GOT3 (cell line): ENCODE measurements at places on chromosomes 16 and 17.

DNA sequence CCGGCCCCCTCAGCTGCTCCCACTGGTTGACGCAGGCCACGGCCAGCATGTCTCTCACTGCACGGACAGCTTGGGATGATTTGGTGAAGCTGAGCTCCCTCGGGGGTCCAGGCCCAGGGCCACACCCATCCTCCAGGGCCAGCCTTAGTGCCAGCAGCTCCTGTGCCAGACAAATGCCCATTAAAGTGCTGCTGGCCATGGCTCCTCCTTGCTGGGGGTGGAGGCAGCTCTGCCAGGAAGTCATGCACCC is 2.5 kb downstream of the TRIM47 start:
- no peak for DNase-seq

GRCh38 chr17:40779181-40779909 is 3.0 kb downstream of the KRT27 start:
- DNase-seq, result no peak

GRCh38 chr16:68470461-68471150 is 22.3 kb upstream of the SMPD3 start:
- DNase-seq, result no peak

DNA sequence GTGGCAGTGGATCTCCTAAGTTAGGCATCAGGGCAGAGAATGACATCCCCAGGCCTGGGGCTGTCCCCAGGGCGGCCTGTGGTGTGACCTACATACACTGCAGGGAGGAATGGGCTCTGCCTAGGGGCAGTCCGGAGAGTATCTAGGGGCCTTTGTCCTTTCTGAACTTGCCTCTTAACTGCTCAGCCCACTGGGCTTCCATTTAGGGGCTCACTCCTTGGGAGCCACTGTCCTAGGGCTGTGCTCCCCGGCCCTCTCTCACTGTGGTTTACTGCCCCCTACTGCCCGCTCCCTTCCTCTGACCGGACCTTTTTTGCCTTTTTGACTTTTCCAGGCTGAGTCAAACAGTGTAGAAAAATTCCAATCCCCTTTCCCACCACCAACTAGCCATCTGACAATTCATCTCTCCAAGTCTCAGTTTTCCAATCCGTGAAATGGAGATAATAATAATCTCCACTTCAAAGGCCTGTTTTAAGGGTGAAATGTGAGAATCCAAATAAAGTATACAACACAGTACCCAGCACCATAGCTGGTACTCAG is 66.8 kb downstream of the DNAH3 start:
- no peak for DNase-seq

DNA sequence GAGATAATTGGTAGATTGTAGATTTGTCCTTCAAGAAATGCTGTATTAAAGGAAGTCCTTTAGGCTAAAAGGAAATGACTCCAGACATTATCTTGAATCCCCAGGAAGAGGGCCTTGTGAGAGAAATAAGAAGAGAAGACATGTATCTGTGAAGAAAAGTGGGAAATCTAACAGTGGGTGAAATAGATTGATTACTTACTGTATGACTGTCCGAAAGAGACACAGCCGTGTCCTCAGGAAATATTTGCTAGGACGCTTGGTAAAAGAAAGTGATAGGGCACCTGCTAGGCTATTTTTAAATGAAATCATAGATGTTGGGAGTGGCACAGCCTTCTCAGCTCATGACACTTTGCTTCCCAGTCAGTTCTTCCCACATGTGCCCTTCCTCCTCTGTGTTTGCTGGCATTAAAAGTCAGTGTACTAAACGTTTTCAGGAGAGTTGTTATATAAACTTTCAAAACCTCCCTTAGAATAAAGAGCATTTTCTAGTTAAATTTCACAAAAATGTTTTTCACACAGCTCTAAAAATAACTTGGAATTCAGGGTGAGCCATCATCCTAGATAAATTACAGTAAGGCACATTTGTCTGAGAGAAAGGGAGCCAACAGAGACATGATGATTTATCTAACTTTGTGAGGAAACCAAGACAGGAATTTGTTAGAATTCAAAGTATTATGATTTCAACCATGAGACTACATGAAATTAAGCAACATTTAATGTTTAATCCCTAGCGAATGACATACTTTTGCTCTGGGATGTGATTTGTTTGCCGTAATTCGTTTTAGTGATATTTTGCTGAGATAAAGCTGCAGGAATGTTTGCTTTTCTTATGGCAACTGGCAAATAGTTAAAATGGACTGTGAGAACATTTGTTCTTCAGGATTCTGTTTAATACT is 35.0 kb downstream of the DHRS7B start:
- no peak for DNase-seq

DNA sequence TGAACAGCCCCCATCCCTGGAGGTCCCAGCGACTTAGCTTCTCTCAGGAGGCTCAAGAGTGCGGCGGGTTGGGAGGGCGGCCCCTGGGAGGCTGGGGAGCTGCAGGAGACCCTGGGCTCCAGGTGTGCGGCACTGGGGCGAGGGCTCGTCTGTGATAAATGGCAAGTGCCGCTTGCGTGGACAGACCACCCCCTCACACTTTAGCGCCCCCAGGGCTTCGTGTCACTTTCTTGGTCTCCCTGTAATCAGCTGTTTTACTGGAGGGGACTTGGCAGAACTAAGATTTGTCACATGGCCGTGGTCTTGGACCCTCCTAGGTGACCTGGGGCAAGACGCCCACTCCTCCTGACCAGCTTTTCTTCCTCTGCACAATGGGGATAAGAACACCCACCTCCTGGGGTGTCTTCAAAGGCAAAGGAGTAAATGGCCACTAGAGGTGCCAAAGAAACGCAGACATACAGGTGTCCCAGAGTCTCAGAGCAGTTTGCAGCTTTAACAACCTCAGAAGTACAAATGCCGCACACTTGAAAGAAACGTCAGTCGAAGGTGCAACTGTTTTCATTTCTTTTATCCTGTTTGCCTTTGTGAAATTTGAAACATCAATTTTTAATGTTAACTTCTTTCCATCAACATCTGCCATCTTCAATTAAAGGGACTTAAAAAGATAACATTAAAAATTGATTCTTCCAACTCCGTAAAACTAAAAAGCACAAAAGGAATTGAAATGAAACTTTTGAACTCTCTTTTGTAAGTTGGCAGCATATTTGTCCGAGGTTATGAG is 946 bp downstream of the OSGIN1 start:
- no peak for DNase-seq

GRCh38 chr16:86077243-86077940 is 178.4 kb downstream of the IRF8 start:
- DNase-seq, result no peak

DNA sequence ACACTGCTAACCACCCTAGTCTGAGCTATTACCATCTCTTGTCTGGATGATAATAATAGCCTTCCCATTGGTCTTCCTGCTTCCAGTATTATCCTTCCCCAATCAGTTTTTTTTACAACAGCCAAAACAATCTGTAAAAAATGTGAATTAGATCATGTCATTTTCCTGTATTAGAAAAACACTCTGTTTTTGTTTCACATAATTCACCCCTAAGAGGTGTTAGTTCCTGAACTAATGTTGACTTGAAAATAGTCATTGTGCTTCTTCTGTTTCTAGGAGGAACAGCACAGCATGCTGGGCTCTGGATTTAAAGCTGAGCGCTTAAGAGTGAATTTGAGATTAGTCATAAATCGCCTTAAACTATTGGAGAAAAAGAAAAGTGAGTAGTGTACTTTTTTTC is 20.0 kb downstream of the IST1 start:
- no peak for DNase-seq

- DNase-seq, result no peak
Measured at GRCh38 chr16:3121851-3122467, 9.6 kb downstream of the ZNF205 start.

DNA sequence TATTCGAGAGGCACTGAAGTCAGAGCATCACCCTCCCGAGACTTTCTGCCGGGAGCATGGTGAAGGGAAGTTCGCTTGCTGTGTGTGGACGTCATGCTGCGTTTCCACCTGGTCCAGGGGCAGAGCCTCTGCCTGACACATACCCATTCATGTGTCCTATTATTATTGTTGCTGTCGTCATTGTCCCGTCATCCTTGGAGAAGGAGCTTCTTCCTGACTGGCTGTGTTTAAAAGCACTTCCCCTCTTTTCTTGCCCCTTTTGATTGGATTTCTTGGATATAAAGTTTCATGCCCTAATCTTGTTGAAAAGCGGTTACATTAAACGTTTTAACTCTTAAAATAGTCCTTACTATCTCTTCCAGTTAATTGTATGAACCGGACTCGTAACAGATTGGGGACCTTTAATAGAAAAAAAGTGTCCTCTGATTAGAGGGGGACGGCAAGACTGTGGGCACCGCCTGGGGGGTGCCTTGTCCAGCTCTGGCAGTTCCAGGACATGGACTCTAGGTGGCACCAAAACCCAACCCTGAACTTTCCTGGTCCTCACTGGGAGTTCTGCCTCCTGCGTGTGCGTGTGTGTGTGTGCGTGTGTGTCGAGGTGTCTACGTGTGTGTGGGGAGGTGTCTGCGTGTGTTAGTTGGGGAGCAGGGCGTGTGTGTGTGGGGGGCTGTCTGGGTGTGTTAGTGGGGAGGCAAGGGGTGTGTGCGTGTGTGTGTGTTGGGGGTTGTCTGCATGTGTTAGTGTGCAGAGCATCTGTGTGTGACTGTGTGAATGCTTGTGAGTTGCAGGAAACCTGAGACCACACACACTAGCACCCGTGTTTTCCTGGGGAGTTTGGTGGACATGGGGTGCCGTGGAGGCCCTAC is 133.3 kb upstream of the CIBAR2 start:
- DNase-seq, result no peak

DNA sequence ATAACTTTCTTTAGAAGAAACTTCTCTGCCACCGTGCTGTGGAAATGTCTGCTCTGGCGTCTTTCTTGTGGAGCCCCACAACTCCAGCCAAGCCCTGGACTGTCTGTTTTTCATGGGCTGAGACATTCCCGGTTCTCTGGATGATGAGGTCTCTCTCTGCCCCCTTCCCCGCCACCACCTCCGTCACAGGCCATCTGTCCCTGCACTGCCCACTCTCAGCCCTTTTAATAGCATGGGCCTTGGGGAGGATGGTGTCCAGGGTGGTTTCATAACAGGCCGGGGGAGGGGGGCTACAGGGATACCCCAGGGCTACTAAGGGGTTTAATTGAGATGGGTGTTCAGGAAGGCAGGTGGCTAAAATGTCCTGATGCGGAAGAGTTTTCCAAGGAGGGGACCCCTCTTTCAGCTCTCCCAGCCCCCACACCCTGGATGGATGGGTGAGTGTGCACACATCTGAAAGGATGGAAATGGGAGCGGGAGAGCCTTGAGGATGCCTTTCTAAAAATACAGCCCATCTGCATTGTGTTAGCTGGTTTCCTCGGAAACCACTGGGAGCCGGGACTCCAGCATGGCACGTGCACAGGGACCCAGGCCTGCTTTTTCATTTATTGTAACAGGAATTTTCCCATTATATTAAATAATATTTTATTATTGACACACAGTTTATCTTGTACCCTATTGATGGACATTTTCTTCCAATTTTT is 14.6 kb upstream of the NDRG4 start:
- DNase-seq, result no peak

DNA sequence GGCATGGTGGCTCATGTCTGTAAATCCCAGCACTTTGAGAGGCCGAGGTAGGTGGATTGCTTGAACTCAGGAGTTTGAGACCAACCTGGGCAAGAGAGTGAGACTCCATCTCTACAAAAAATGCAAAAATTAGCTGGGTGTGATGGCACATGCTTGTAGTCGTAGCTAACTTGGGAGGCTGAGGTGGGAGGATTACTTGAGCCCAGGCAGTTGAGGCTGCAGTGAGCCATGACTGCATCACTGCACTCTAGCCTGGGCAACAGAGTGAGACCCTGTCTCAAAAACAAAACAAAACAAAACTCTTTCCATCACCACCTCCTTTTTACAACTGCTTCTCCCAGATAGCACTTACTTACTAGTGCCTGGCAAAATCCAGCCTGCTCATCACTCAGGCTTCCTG is 214.0 kb downstream of the ZFHX3 start:
- no peak for DNase-seq

DNA sequence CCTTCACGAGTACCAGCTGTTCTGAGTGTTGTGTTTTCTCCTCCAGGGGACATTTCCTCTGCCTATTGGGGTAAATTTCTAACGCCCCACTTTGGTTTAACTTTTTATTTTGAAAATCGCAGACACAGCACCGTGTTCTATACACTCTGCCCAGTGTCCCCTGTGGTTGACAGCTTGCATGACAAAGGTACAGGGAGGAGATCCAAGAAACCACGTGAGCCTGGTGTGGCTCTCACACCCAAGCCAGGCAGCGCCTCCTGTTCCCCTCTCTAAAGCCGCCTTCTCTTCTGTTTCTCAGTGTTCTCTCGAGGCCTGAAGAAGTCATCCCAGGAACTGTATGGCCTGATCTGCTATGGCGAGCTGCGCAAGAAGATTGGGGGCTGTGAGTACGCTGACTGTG is 25.4 kb downstream of the CRAMP1 start:
- no peak for DNase-seq

- DNase-seq, result peak; percentile 19
Measured at GRCh38 chr17:77404812-77405581, 264.2 kb downstream of the SEC14L1 start.

- no peak for DNase-seq
Measured at GRCh38 chr17:4492721-4493561, 5.7 kb upstream of the SPNS2 start.

- DNase-seq, result no peak
Measured at GRCh38 chr17:14621826-14622614, 321.1 kb downstream of the HS3ST3B1 start.

GRCh38 chr16:69188716-69189115 is 1.8 kb downstream of the SNTB2 start:
- no peak for DNase-seq

DNA sequence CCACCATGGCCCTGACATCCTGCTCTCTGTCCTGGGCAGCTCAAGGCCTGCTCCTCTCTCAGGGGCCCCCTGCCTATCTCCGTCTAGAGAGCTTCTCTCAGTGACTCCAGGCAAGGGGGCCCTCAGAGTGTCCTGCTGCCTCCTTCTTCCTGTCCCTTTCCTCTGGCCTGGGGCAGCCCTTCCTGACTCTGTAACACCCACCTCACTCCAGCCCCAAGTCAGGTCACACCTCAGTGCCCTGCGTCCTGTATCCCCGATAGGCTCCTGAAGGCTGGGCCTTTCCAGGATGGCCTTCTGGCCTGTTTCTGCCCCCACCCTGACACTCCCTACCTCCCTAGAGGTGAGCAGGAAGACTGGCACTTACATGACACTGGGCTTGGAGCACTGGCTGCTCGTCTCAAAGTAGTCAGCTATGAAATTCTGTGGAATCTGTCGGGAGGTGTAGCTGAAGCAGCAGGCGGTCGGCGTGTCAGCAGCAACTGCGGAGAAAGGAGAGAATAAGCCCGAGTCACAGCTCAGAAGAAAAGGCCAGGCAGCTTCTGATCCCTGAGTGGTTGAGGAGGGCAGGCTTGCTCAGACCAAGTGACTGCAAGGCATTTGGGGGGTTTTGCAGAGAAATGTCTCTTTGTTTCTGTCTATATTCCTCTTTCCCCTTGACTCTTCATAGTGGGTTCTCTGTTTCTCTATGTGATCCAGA is 976 bp downstream of the CCL3L1 start:
- DNase-seq, result no peak

DNA sequence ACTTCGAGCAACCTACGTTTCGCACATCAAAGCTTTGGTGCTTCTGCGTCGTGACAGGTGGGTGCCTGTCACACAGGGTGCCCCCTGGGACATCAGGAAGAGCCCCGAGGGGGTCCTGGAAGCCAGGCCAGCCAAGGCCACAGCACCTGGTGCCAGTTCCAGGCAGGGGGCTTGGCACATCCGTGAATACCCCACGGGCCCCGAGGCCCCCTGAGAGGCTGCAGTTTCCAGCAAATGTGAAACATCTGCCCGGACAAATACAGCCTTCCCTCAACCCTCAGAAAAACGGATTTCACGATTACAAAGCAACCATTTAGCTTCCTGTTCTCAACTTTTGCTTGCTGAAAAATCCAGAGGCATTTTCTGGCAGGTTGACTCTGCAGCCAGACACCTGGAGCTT is 109.3 kb upstream of the METRNL start:
- no peak for DNase-seq
